Fibroblast of skin of scalp (primary cell): ENCODE measurements at places on chromosomes 4 and X.

- DNase-seq, result no peak
Observed at GRCh38 chr4:138249132-138249531, 7.0 kb upstream of the SLC7A11 start.

- no peak for DNase-seq
Observed at GRCh38 chrX:34371754-34372153, 239.6 kb upstream of the FAM47A start.

DNA sequence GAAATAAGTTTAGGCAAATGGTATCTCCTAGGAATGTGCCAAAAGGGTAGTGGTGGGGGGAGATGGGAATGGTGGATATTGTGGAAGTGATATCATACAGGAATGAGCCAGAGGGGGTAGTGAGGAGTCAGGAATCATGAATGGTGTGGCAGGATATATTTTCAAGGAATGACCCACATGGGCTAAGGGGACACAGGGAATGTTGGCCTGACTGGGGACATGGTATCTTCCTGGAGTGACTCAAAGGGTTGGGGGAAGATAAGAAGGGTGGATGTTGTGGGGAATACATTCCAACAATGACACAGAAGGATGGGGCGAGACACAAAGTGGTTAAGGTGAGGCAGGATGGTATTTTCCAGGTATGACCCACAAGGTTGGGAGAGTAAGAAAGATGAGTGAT lies 60.6 kb downstream of the MAOA start:
- DNase-seq, result no peak

DNA sequence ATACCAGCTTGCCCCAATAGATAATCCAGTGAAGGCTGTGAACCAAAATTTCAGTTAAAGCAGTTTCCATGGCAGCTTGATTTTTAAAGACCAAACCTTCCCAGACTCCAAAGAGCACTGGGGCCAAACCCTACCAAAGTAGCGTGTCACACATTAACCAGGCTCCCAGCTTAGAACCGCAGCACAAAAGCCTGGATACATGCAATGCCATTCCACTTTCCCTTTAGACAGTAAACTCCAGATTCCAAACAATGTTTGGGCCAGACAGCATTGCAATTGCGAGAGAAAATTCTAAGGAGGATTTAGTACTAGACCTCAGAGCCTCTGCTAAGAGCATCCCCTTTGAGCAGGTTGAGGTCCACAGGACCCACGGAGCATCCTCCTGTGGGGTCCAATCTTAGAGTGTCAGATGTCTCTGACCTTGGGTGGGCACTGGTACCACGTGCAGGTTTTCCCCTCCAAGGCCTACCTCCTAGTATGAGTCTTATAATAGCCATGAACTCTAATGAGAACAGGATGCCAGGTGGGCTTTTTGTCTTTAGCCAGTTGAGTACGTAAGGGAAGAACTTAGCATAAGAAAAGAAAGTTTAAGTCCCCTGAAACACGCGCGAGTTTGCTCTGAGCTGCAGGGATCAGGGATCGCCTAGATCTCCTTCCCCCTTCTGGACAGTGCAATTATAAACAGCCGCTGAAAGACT lies 38.8 kb downstream of the MGARP start:
- DNase-seq, result no peak

DNA sequence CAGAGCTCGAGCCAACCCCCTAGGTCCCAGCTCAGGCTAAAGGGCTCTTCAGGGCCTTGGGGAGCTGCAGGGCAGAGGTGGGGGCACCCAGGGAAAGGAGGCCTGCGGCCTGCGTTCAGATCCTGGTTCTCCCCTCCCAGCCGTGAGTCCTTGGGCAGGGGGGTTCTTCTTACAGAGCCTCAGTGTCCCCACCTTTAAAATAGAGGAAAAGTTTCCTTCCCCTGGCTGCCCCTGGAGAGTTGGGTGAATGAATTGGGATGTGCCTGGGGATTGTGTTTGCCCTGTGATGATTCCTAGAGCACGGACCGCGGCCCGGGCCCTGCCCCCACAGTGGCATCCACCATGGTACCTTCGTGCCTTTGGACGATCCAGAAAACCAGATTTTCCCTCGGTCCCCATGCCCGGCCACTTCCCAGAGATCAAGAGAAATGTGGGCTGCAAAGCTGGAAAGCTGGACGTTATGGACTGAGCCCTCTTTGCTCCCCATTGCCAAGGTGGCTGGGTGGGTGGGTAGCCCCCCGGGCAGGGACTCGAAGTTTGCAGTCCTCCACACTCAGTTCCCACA lies 11.4 kb downstream of the HTRA3 start:
- no peak for DNase-seq

DNA sequence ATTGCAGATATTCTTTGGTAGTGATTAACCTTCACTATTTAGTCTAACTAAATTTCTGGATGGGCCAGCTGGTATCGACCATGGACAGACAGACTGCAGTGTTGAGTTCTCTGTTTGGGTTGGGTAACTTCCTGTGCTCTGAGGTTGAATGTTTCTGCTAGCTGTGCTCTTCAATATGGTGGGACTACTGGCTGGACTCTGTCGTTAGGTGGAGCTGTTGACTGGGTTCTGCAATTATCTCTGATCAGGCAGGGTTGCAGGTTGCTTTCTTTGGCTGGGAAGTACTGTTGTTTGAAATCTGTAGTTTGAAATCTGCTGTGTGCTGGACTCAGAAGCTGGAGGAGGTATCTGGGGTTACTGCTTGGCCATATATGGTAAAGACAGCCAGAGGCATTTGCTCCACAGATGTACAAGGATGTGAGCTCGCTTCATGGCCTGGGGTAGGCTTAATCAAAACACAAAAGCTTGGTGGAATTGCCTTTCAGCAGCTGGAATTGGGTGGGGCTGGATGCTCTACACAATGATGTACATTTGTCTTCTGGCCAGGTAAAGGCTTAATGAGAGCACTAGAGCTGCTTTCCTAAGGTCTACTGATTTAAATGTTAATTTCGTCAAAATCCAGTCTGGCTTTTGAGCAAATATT lies 1472.0 kb downstream of the FAM133A start:
- DNase-seq, result no peak

DNA sequence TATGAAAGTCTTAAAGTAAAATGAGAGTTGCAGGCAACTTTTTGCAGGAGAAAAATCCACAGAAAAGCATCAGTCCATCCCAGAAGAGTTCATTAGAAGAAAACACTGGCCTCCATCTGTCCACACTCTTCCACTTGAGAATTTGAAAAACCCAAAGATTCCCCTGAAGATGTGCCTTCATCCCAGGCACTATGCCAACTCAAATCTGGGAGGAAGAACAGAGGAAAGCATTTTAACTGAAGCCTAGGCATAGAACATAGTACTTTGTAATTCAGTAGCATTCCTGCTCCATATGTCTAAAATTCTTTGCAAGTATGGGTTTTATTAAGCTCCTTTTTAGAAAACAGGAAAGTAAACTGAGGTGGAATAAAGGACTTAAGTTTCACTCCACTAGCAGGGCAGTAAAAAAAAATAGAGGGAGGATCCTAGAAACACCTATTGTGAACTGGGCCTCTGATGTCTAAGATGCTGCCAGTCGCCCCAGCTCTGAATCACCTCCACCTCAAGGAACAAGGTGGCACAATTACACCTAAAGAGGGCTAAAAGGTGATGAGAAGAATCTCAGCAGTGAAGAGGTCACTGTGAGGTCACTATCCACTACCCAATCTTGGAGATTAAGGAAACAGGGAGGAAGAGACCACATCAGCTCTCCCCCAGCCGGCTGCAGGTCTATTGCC lies 141.9 kb upstream of the FAM241A start:
- peak; percentile 16 for DNase-seq
